CD4-positive, alpha-beta T cell treated with Interleukin-17A for 4 hours (primary cell): ENCODE measurements at places on chromosomes 5 and 9.

DNA sequence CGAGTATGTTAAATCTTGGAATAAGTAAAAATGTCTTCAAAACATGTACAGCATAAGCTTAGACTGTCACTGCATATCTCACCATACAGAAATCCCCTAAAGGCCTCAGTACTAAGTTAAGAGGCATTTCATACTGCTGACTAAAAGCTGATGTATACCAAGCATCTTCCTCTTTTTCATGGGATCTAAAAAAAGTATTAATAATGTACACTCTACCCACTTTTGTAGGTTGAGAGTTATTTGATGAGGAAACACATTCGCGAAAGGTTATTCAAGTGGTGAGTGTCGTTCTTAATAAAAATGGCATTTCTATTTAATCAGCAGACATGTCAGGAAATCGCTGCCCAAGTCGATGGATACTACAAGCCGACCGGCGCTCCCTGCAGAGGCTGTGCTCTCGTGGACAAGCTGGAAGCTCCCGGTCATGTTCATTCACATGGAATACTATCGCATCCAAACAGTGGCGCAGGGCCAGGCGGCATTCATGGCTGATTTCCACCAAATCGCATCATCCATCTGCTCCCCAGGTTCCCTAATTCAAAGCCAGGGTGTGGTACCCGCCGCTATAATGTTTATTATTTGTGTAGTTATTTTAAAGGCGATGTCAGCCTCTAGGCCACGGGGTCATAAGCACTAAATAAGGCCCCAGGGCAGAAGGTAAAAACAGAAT lies 724 bp downstream of the SGTB start:
- DNase-seq, result peak; percentile 34

DNA sequence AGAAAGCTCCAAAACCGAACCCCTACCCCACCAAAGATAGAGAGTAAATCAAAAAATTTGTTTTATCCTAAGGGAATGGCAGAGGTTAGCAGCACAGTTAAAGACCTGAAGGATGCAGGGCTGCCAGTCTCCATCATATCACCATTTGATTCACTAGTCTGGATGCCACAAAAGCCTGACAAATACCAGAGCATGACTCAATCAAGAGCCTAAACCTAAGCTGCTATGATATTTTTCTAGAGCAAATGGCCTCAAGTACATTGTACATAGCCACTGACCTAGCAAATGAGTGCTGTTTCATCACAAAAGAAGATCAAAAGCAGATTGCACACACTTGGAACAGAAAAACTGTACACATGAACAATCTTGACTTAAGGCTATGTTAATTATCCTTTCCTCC lies 48.0 kb downstream of the DPYSL3 start:
- DNase-seq, result no peak

DNA sequence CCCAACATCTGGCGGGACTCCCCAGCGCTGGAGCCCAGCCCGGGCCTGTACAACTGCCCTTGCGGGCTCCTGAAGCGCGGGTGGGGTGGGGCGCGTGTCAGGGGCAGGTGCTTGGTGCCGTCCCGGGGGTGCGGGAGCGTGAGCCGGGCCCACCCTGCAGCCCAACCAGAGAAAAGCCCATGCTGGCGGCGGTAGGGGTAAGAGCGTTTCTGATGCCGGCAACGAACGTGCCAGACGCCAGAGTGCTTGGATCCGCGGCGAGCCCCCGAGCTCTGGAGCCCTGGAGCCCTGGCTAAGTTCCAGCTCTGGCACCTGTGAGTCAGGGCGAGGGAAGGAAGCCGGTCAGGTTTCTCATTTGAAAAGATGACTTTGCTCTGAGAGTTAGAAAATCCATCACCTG lies 58.0 kb downstream of the ZNF510 start:
- DNase-seq, result no peak

DNA sequence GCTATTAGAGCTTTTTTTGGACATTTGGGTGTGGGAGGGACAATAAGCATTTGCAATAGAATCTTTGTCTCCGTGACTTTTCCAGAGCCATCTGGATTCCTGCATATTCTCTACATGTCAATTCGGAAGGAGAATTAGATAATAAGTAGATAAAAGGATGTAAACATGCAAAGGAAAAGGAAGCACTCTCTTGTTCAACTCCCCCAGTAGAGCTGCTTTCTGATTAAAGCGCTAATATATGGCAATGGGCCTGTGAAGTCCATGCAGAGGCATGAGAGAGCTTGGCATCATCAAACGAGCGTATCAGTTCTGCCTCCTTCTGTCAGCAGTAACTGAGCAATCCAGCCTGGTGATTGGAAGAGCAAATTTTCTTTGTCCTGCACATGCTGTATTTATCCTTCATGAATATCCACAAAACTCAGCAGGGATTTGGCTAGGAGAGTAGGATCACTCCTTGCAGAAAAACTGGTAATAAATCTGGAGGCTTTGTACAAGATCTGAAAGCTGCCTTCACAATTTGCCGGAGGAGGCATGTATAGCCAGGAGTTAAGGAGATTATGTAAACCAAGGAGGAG lies 1752.9 kb downstream of the MAT2B start:
- no peak for DNase-seq

DNA sequence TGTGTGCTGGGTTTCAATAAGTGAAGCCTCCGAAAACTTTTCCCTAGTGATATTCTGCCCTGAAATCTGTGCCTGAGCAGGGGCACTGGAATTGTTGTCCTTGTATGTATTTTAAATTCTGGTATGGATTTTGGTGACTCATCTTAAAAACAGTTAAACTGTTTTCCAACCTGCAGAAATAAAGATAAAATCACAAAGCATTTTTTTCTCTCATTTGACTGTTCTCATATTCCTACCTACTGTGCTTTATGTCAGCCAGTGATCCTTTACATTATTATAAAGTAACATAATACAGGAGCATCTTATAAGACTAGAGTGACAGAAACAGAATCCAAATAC lies 10.9 kb upstream of the TAF11L2 start:
- no peak for DNase-seq

DNA sequence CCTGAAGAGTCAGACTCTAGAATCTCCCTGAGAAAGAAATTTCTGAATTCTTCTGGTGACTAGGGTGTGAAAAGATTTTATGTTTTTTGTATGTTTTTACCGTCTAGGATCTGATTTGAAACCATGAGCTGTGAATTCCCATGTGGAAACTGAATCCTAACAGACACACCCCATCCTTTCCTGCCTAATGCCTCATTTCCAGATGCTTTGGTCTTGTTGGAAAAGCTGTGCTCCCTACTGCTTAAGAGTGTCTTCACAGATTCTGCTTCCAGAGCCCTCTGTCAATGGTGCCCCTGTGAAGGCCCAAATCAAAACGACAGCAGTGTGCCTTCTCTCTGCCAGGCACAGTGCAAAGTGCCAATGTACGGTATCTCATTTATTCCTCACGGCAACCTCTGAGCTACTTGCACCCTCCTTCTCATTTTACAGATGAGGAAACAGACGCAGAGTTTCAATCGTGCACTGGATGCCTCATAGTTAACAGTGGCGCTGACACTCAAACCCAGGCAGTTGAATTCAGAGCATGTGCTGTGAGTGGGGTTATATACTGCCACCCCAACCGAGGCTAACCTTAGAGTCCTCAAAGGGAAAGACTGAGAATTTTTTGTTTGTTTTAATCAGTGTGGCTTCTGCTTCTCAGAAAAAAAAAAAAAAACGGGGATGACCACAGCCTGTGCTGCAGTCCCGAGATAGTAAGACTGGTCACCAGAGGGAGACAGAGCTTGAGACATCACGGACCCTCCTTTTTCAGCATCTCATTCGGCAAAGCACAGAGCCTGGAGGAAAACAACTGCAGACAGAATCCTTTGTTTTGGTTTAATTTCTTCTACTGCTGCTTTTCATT lies 188.4 kb downstream of the SNCAIP start:
- DNase-seq, result no peak

GRCh38 chr5:142844866-142845265 lies 74.7 kb downstream of the ARHGAP26 start:
- DNase-seq, result no peak

GRCh38 chr5:132268769-132269551 lies 11.5 kb downstream of the PDLIM4 start:
- no peak for DNase-seq

- no peak for DNase-seq
These were observed 344.7 kb downstream of the AGTPBP1 start for GRCh38 chr9:85397005-85397404.

GRCh38 chr9:119272500-119273211 lies 96.6 kb downstream of the BRINP1 start:
- DNase-seq, result no peak

DNA sequence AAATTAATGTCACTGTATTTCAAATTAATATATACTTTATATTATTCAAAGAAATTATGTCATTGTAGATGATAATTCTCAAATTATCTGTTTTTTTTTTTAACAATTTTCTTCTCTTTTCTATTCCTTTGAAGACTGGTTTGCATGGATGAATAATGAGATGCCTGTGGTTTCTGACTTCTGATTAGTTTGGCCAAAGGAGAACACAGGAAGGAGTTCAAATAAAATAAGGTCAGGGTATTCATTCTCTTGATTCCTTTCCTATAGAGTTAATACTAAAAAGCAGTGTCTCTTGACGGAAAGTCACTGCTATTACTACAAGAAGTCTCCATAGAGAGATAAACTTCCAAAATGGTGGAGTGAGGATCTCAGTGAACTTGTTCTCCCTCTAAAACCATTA lies 279.6 kb upstream of the FTMT start:
- no peak for DNase-seq

DNA sequence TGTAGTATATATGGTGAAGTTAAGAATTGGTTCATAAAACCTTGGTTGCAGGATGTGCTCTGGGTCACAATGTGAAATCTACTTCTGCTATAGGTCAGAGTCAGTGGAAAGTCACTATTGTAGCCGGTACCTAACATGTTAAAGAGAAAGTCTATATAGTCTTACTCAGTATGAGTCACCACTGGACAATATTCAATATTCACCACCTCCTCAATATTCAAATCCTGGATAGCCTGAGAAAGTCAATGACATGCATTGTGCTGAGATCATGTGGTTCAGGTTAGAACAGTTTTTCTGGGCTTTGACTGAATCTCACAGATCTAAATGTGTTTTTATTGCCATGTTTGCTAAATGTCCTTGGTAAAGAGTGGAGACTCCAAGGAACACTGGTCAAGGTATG lies 108.8 kb downstream of the HMHB1 start:
- no peak for DNase-seq

GRCh38 chr9:31536471-31536870 lies 848.0 kb upstream of the ACO1 start:
- DNase-seq, result no peak

GRCh38 chr9:73230251-73230650 lies 78.6 kb downstream of the ANXA1 start:
- DNase-seq, result no peak

DNA sequence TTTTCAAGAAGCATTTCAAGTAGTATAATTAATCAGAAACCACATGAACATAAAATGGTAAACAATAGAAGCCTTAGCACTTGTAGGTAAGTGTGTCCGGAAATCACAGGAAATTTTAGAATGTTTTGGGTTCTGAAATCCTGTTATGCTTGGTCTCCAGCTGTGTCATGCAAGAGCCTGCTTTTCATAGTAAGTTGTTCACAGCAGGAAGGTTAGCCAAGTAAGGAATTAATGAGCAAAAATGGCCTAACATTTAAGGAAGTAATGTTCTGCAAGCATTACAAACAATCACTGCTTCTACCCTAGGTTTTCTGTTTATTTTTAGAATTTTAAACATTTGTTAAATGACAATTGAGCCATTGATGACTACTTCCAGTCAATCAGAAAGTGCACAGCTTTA lies 669.5 kb downstream of the SLCO4C1 start:
- DNase-seq, result no peak

GRCh38 chr5:88842784-88843183 lies 40.2 kb downstream of the MEF2C start:
- no peak for DNase-seq

- no peak for DNase-seq
These were observed 11.5 kb upstream of the NKX2-5 start for GRCh38 chr5:173246511-173246910.

DNA sequence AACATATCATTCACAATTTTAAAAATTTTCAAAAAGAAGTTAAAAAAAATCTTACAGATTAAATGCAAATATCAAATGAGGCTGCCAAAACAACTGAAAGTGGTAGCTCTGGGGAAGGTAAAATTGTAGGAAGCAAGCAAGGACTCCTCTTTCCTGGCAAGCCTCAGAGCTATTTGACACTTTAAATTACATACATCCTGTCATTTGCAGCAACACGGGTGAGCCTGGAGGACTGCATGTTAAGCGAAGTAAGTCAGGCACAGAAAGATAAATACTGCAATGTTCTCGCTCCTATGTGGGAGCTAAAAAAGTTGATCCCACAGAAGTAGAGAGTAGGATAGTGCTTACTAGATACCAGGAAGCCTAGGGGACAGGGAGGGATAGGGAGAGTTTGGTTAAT lies 58.0 kb downstream of the LPAR1 start:
- no peak for DNase-seq

- no peak for DNase-seq
These were observed 275.5 kb upstream of the TMEM161B start for GRCh38 chr5:88544136-88544645.

- no peak for DNase-seq
These were observed 53.8 kb downstream of the ARRDC3 start for GRCh38 chr5:91329283-91329682.

GRCh38 chr5:72653586-72653985 lies 146.4 kb upstream of the ZNF366 start:
- no peak for DNase-seq

DNA sequence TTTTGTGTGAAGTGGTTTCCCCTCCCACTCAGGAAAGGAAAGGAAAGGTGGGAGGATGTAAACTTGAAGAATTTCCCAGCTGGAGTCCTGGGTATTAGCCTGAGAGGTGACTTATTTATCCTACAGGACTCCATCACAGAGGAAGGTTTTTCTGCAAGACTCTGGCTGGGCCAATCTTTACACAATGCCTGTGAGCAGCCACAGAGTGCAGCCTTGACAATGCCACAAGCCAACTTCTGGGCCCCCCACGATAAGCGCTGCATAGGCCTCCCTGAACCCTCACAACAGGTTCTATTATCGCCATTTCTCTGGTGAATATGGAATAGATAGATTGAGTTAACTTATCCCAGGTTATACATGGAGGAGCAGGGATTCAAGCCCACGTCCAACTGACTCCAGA lies 12.4 kb downstream of the TTC39B start:
- DNase-seq, result no peak
